Peyer's patch (tissue), 4 donors: ENCODE measurements at places on chromosomes 2 and 18. TPM values are rescaled to one million over a fixed set of nuclear protein-coding genes. Genes with fewer than 3 reads are reported as not detected.

Gene GCKR
- total RNA-seq = not detected

Gene GFPT1
- total RNA-seq = 31.8 TPM

- H3K27me3 ChIP-seq = no peaks in the 10 kb centered on the region
- H3K4me1 ChIP-seq = no peaks in the 10 kb centered on the region
- H3K4me3 ChIP-seq = no peak overlapping the region
- no peaks in the 10 kb centered on the region for H3K36me3 ChIP-seq
Measured at GRCh38 chr2:194100201-194100600, 1556.8 kb upstream of the SLC39A10 start.

- H3K4me1 ChIP-seq = peaks cover 5% of the 10 kb centered on the region
- H3K4me3 ChIP-seq = no peak overlapping the region
- H3K27me3 ChIP-seq = no peaks in the 10 kb centered on the region
- no peak for DNase-seq
Measured at GRCh38 chr2:28615706-28616105, 119.8 kb downstream of the PLB1 start.

DNA sequence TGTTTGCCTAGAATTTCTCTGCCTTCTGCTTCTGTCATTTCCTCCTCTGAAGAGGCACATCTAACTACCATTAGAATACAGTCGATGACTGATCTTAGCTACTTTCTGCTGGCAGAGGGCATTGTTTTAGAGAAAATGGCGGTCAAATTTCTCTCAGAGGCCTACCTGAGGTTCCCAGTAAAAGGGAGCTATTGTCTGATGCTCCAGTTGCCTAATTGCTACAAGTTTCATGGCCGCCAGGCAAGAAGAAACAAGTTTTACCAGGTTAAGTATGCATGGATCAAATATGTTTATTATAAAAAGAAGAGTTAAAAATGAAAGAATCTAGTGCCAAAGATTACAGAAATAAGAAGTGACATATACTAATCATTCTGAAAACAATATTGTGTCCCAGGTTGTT is 416.6 kb downstream of the DSC3 start:
- H3K27ac ChIP-seq = no peak overlapping the region
- no peaks in the 10 kb centered on the region for H3K4me1 ChIP-seq
- no peak overlapping the region for H3K4me3 ChIP-seq
- H3K27me3 ChIP-seq = no peaks in the 10 kb centered on the region

- peak overlapping the region; percentile 12 for H3K4me3 ChIP-seq
- no peaks in the 10 kb centered on the region for H3K36me3 ChIP-seq
- no peaks in the 10 kb centered on the region for H3K27me3 ChIP-seq
- H3K27ac ChIP-seq = peak overlapping the region; percentile 80
- peaks cover 4% of the 10 kb centered on the region for H3K4me1 ChIP-seq
Measured at GRCh38 chr2:8457092-8457481, 224.8 kb upstream of the ID2 start.

- H3K27me3 ChIP-seq = no peaks in the 10 kb centered on the region
- no peak overlapping the region for H3K27ac ChIP-seq
- H3K4me1 ChIP-seq = no peaks in the 10 kb centered on the region
- no peak overlapping the region for H3K4me3 ChIP-seq
- no peaks in the 10 kb centered on the region for H3K36me3 ChIP-seq
Measured at GRCh38 chr2:233832869-233833311, 21.4 kb downstream of the HJURP start.

DNA sequence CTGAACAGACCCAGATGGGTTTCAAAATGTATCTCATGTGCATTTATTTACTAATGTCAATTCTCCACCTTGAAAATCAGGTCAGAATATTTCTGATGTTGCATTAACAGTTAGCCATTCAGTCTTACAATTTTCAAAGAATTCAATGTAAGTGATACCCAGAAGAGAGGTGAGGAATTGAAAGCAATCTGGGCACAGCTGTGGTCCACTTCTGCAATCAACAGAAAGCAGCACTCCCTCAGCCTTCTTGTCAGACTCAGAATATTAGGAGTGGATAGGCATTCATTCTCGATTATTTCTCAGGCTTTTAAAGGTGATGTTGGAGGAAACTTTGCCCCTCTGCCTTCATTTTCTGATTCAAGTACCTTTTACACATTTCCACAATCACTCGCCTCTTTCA is 15.7 kb downstream of the CCL20 start:
- no peak for DNase-seq
- no peak overlapping the region for H3K4me3 ChIP-seq
- H3K27me3 ChIP-seq = no peaks in the 10 kb centered on the region
- H3K4me1 ChIP-seq = peaks cover 8% of the 10 kb centered on the region

- no peak for DNase-seq
- no peak overlapping the region for H3K4me3 ChIP-seq
- H3K27me3 ChIP-seq = no peaks in the 10 kb centered on the region
- no peak overlapping the region for H3K27ac ChIP-seq
Measured at GRCh38 chr2:207073412-207073800, 92.3 kb downstream of the KLF7 start.

Gene CRYGD
- total RNA-seq = not detected

DNA sequence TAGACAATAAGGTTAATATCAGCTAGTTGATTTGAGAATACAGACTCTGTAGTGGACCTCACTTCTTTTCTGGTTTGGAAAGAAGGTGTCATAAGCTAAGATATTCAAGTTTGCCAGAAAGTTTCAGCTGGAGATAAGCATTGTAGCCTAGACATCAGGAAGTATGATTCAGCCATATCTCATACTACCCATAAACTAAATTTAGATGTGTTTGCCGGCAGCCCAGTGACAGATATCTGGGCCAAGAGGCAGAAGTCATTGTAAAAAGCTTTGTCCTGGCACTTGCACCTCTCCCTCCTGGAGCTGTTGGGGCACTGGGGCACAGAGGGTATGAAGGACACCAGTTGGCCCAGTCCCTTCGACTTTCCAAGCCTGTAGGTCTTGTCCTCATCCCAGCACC is 128.0 kb downstream of the EPHA4 start:
- H3K4me1 ChIP-seq = no peaks in the 10 kb centered on the region
- no peak for DNase-seq
- H3K36me3 ChIP-seq = no peaks in the 10 kb centered on the region

DNA sequence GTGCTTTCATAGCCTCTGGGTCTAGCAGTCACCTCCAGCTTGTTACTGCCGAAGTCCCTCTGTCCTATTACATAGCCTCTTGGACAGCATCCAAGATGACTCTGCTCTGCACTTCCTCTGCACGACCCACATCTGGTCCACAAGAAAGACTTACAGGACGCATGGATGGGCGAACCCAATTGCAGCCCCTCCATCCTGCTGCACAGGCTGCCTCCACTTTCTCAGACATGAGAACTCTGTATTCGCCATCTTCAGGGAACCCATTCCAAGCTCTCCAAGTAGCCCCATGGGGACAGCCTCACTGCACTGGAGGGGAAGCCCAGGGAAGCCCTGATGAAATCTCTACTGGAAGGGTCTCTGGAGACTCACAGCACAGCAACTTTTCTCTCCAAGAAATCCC is 172.1 kb downstream of the GFPT1 start:
- H3K4me1 ChIP-seq = no peaks in the 10 kb centered on the region
- no peaks in the 10 kb centered on the region for H3K27me3 ChIP-seq
- no peak for DNase-seq
- no peak overlapping the region for H3K27ac ChIP-seq

DNA sequence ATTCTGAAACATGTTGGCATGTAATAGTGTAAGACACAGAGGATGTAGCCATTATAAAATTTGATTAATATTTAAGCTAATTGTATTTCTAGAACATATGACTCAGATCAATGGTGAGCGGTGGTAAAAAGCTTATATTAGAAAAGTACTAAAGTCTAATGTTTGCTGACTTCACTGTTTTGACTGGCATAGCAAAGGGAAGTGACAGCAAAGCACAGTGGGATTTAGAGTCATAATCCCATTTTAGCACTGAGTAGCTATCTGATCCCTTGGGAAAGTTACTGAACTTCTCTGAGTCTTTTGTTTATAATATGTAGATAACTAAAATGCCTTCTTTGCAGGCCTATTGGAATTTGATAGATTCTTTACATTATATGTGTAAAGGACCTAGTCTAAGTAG is 60.4 kb downstream of the KIAA1328 start:
- H3K4me3 ChIP-seq = no peak overlapping the region
- H3K36me3 ChIP-seq = no peaks in the 10 kb centered on the region

DNA sequence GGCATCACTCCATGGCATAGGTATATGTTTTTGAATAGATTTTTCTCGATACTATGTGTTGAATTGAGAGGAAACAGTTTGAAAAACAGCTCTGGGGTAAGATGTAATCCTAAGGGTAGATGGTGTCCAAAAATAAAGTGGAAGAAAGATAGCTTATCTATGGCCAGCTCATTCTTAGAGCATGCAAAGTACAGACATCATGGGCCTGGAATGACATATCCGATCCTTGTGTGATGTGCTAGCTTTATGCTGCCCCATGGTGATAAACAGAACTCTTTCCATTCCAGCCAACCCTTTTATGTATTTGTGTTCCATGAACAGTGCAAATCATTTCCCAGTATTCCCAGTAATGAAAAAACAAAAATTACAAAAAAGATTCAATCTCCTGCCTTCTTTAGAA is 390.2 kb upstream of the NXPH2 start:
- no peak overlapping the region for H3K4me3 ChIP-seq
- no peaks in the 10 kb centered on the region for H3K36me3 ChIP-seq
- H3K27me3 ChIP-seq = no peaks in the 10 kb centered on the region
- DNase-seq = no peak
- H3K27ac ChIP-seq = no peak overlapping the region
- no peaks in the 10 kb centered on the region for H3K4me1 ChIP-seq

- no peak for DNase-seq
- peaks cover 19% of the 10 kb centered on the region for H3K36me3 ChIP-seq
- no peak overlapping the region for H3K27ac ChIP-seq
- H3K4me1 ChIP-seq = peaks cover 7% of the 10 kb centered on the region
- H3K4me3 ChIP-seq = no peak overlapping the region
Measured at GRCh38 chr2:233164128-233164635, 87.3 kb upstream of the ATG16L1 start.

- no peak for DNase-seq
- peaks cover 1% of the 10 kb centered on the region for H3K36me3 ChIP-seq
- H3K27ac ChIP-seq = peak overlapping the region; percentile 93
- no peaks in the 10 kb centered on the region for H3K4me1 ChIP-seq
Measured at GRCh38 chr2:101307503-101307902, 998 bp downstream of the RNF149 start.

Gene PLGLB1
- total RNA-seq = 8.4 TPM

Gene DYNAP
- total RNA-seq = not detected

- no peaks in the 10 kb centered on the region for H3K36me3 ChIP-seq
- H3K27me3 ChIP-seq = no peaks in the 10 kb centered on the region
- peaks cover 8% of the 10 kb centered on the region for H3K4me1 ChIP-seq
- H3K4me3 ChIP-seq = no peak overlapping the region
Measured at GRCh38 chr2:127061375-127062273, 45.3 kb downstream of the BIN1 start.

Gene FOSL2
- 239 TPM for total RNA-seq

DNA sequence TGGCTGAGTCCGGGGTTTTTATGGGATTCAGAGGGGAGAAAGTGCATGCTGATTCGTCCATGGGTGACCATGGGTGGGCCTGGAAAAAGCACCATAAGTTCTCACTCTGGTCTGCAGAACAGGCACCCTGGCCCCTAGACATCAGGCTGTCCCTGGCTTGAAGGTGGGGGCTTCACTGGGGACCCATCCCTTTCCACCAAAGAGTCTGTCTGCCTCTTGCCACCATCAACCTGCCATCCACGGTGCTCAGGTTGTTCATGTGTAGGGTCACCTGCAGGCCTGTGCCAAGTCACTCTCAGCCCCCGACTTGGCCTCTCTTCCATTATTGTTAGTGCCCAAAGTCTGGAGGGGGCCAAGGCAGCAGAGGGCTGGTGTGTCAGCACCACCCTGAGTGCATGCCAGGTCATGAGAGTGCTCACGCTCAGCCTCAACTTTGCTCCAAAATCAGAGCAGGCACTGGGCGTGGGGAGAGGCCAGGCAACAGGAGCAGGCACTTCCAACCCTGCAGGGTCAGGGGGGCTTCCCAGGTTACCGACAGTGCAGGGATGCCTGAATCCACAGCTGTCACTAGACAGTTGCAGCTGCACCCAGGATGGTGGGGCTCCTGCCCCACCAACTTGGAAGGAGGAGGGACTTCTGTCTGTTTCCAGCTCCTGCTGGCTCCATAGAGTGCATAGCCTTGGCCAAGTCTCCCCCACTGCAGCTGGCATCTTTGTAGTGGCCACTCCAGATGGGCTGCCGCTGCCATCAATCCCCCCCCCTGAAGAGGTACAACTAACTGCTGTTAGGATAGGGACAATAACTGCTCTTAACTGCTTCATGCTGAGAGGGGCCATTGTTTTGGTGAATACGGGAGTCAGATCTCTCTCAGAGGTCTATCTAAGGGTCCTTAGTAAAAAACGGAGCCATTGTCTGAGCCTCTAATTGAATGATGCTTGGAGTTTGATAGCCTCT is 209.3 kb downstream of the AKAIN1 start:
- H3K36me3 ChIP-seq = no peaks in the 10 kb centered on the region
- H3K27ac ChIP-seq = no peak overlapping the region
- H3K4me3 ChIP-seq = no peak overlapping the region
- H3K27me3 ChIP-seq = no peaks in the 10 kb centered on the region

DNA sequence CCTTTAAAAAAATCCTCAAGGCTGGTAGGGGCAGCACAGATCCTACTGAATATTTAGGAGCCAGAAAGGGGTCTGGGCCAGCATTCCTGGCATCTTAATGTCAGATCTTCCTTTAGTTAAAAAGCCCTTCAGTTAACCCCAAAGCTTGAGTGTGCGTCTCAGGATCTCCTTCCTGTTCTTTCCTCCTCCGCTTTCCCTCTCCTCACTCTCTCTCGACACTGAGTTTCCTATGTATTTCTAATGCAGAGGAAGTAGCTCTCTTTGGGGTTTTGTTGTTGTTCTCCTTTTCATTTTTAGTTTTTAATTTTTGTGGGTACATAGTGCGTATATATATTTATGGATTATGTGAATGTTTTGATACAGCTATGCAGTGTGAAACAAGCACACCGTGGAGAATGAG is 109.9 kb upstream of the COPS8 start:
- H3K36me3 ChIP-seq = no peaks in the 10 kb centered on the region
- no peaks in the 10 kb centered on the region for H3K27me3 ChIP-seq
- no peak overlapping the region for H3K27ac ChIP-seq

Gene OSR1
- total RNA-seq = 9.0 TPM

Gene OSBPL6
- total RNA-seq = 14.9 TPM

- no peak for DNase-seq
- H3K4me1 ChIP-seq = no peaks in the 10 kb centered on the region
- no peak overlapping the region for H3K4me3 ChIP-seq
- no peaks in the 10 kb centered on the region for H3K27me3 ChIP-seq
- H3K36me3 ChIP-seq = no peaks in the 10 kb centered on the region
Measured at GRCh38 chr2:317501-318424, 29.9 kb upstream of the ALKAL2 start.

Gene LIMS4
- 3.1 TPM for total RNA-seq

- H3K27me3 ChIP-seq = no peaks in the 10 kb centered on the region
- no peak overlapping the region for H3K4me3 ChIP-seq
- no peak for DNase-seq
- H3K36me3 ChIP-seq = no peaks in the 10 kb centered on the region
Measured at GRCh38 chr2:46748735-46749531, 166.7 kb downstream of the MCFD2 start.
